ENCODE measurements at places on chromosomes 12 and 14.

- no peak for DNase-seq
Measured at GRCh38 chr12:85947286-85947685, 73.2 kb downstream of the NTS start.

DNA sequence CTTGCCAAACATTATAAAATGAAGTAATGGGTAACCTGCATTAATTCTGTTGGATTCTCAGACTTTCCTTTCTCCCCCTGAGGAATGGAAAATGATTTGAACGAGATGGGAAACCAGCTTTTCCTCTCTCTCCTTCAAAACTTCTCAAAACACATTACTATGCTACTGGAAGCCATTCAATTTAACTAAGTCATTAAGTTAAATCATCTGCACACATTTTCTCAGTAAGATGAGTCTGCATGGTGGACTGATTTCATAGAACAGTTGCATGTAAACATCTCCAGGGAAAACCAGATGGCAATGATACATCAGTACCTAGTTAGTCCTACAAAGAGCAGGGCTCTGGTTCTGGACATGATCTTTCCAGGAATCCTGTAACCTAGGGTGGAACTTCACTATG is 59.9 kb downstream of the BMP4 start:
- DNase-seq, result peak; percentile 38

DNA sequence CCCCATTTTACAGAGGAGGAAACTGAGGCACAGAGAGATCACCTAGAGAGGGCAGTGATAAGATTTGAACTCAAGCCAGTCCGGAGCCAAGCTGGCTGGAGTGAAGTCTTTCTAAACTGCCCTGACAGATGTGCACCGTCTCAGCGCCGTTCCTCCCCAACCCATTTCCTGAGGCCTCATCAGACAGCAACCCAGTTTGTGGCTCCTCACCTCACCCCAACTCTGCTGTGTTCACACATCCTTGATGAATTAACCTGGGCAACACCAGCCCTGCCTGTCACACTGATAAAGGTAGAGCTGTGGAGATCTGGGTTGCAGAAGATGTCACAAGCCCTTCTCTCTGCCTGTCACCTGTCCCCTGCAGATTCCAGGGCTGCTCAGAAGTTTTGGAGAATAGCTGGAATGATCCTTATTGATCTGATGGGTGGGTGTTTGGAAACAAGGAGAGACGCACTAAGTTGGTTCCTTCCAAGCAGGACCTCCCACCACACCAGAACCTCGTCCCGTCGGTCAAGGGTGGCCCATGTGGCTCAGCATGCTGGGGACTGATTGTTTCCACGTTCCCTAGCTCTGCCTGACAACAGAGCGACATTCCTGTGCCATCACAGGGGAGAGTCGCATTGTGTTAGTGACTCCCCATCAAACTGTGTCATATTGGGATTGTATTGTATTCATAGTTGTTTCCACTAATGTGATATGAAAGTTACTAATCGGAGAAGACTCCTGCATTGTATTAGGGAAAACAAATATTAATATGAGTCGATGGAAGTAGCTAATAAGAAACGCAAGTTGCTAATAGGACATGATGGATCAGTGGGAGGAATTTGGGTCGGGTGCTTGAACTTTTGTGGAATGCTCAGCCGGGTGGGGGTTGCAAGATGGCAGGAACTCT is 200.6 kb downstream of the PHETA1 start:
- no peak for DNase-seq

GRCh38 chr12:46933947-46934346 is 108.2 kb upstream of the SLC38A4 start:
- DNase-seq, result peak; percentile 72

DNA sequence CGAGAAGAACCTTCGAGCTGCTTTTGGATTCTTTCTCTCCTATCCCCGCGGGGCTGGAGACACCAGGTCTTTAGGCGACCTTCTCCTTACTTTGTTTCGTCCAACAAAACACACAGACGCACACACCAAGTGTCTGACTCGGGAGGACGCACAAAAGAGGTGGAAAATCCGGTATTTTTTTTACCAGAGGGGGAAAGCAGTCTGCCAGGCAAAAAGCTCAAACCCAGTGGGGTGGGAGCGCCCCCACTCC is 2.1 kb downstream of the SIX4 start:
- DNase-seq, result no peak

GRCh38 chr12:132437943-132438700 is 51.8 kb upstream of the FBRSL1 start:
- peak; percentile 33 for DNase-seq

DNA sequence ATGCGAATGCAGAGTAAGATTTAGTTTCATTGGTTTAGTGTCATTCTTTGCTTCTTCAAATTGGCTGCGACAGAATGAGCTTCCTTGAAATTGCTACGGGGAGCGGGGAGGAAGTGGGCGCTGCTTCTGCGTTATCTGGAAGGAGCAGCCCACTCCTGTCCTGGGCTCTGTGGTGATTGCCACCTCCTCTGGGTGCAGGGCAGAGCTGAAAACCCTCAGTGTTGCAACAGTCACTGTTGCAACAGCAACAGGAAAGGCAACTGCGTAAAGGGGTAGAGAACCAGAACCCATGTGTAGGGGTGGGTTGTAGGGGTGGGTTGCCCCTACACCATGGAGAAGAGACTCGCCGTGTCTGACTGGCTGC is 57.7 kb downstream of the MAX start:
- no peak for DNase-seq

DNA sequence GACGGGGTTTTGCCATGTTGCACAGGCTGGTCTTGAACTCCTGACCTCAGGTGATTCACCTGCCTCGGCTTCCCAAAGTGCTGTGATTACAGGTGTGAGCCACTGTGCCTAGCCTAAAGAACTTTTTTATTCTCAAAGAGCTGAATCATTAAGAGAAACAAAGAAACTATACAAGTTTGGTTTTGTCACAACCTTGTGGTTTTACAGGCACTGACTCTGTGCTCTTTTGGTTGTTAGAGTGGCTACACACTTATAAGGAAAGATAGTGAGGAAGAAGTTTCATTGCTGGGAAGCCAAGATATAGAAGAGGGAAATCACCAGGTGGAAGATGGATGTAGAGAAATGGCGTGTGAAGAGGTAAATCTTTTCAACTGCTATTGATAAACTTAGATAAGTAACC is 10.1 kb upstream of the DNAH10 start:
- DNase-seq, result no peak

DNA sequence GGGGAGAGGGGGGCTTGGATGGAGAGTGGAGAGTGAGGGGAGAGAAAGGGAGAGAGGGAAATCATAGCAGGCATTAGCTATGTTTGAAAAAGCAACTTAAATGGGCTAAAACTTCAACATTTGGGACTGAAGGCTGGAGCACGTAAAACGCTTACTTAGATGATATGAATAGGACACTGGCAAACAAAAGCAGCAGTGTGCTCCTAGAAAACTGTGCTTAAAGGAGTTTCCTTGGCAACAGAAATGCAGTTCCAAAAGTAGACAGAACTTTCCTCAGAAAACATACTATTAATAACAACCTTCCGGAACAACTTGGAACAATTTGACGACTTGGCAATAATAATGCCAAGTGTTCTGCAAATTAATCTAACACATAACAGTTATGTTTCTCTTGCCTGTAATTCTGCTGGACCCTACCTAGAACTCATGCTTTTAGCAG is 235.5 kb upstream of the NPAS3 start:
- DNase-seq, result no peak

DNA sequence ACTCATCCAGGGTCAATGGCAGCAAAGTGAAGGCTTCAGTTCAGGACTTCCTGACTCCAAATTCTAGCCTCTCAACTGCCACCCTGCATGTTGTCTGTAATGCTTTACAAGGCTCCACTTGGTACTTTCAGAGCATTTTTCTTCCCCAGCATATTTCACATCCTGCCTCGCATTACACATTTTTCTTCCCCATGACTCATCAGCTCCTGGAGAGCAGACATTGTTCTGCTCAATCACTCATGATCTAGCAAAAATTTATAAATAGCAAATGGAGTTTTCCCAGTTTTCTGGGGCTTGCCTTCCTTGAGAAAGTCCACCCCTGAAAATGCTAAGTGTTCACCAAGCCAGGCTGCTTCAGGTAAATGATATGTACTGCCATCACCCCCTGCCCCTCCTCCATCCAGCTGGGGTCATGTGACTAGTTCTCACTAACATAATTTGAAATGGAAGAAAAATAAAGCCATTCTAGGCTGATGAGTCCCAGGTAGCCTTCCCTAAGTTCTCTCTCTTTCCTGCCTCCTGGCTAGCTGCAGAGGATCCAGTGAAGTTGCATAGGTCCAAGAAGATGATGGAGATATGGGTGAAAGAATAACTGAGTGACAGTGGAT is 69.4 kb downstream of the ARMH4 start:
- DNase-seq, result peak; percentile 95

GRCh38 chr12:77001276-77001675 is 64.1 kb downstream of the E2F7 start:
- no peak for DNase-seq

- no peak for DNase-seq
Measured at GRCh38 chr14:59274991-59275391, 86.5 kb downstream of the DAAM1 start.

GRCh38 chr12:101667591-101667990 is 29.8 kb upstream of the CHPT1 start:
- DNase-seq, result no peak

- peak; percentile 17 for DNase-seq
Measured at GRCh38 chr12:111304642-111305071, 64.2 kb downstream of the PHETA1 start.

DNA sequence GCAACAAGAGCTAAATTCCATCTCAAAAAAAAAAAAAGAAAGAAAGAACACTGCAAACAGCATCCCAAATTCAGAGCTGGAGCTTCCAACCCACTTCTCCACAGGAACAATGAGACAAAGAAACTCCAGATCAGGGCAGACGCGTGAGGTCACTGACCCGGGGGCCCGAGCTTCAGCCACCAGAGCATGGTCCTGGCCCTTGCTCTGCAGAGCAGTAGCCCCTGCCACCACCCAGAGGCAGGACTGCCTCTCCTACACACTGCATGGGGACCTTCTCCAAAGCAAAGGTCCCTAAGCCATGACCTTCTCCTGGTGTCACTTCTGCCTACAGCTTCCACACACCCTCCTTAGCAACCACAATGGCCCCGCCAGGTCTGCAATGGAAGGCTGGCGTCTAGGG is 53.1 kb downstream of the CCNK start:
- DNase-seq, result no peak

DNA sequence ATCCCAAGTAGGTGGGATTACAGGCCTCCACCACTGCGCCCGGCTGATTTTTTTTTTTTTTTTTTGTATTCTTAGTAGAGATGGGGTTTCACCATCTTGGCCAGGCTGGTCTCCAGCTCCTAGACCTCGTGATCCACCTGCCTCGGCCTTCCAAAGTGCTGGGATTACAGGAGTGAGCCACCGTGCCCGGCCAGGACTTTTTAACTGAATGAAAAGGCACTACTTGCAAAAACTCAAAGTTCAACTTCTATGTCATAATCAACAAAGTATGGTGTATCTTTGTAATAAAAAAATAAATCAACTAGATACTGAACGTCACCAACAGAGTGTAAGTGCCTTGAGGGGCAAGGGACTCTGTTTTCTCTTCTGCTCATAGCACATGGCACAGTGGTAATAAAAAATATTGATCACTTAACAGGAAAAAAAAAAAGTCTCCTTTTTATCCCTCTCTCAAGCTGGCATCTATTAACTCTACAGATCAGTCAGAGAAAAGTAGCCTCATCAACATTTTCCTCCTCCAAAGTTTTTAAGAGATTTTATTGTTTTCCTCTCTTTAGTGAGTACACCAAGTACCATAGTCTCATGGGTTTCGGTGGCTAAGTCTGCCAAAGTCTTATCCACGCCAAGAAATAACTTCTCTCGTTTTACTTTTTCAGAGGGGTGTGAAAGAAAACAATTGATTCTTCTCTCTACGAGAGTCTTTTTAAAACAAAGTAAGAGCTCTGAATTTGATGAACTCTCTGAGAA is 10.6 kb upstream of the FOXN3 start:
- DNase-seq, result no peak

DNA sequence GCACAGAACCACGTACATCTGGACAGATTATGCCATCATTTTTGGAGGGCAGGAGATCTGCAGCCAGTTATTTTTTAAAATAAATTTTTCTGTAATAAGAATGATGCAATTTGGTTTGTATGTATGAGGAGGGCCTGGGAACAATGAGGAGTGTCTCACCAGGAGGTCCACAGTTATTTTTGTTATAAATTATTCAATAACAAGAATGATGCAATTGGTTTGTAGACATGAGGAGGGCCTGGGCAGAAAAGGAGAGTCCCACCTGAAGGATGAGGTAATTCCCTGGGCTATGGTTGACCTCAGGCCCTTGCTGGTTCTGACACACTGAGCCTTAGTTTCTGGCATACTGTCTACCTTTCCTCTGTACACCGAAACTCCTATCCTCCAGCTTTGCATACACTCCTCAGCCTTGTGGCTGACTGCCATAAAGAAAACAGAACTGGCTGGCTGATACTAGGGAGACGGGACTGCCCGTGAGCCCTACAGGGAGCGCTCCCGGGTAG is 9.0 kb upstream of the DCD start:
- no peak for DNase-seq

DNA sequence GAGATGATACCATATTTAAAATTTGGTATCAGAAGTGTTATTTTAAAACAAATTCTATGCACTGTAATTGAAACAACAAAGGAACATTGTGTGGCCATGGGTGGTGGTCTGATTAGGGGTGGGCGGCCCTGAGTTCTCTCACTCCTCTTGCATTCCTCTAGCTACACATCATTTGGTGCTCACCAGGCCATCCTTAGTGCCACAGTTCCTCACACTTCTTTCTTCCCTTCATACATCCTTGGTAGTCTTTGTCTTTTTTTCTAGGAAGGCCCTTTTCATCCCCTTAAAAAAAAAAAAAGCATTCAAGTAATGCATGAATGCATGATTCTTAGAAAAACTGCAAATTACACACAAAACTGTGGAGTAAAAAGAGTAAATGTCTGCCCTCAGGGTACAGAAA is 2.4 kb upstream of the MANSC4 start:
- no peak for DNase-seq
